ENCODE measurements at places on chromosomes 7 and 10.

- DNase-seq = peak; percentile 70
These were observed 293.4 kb downstream of the GFRA1 start for GRCh38 chr10:115979576-115979975.

- peak; percentile 74 for DNase-seq
These were observed 83.5 kb upstream of the CUX1 start for GRCh38 chr7:101733713-101734475.

DNA sequence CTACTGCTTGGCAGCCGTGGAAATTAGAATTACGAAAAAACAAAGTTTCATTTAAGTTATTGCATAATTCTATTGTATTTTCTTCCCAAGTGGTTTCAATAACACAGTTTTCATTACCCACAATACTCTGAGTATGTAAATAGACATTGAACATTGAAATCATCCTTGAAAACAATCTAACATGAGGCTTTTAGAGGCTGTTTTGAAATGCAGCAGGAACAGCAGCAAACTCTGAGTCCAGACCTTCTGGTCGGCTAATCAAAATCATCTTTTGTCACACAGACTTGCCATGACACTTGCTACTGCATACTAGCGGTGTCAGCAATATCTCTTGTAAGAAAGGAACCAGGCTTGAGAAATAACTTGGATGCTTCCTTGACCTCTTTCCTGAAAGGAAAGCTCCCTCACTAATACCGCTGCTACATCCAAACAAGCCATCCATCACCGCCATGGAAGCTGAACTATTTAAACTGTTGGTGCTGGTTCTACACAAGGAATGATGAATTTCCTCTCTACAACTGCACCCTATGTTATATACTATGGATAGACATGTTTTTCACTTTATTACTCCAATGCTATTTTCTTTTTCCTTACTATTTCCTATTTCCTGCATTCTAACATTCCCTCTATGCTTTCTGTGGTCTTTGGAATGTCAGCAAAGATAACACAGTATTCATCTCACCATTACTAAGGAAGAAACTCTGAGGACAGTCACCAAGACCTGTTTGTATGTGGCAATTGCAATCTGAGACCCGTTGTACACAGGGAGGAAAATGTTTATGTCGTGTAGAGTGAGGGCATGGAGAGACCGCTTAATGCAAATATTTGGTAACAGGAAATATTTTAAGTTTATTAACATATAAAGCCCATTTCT, 130.8 kb downstream of the ITGA8 start:
- no peak for DNase-seq

GRCh38 chr7:70612811-70613210, 519.1 kb upstream of the GALNT17 start:
- no peak for DNase-seq

GRCh38 chr10:131215776-131216175, 95.7 kb downstream of the TCERG1L start:
- no peak for DNase-seq

DNA sequence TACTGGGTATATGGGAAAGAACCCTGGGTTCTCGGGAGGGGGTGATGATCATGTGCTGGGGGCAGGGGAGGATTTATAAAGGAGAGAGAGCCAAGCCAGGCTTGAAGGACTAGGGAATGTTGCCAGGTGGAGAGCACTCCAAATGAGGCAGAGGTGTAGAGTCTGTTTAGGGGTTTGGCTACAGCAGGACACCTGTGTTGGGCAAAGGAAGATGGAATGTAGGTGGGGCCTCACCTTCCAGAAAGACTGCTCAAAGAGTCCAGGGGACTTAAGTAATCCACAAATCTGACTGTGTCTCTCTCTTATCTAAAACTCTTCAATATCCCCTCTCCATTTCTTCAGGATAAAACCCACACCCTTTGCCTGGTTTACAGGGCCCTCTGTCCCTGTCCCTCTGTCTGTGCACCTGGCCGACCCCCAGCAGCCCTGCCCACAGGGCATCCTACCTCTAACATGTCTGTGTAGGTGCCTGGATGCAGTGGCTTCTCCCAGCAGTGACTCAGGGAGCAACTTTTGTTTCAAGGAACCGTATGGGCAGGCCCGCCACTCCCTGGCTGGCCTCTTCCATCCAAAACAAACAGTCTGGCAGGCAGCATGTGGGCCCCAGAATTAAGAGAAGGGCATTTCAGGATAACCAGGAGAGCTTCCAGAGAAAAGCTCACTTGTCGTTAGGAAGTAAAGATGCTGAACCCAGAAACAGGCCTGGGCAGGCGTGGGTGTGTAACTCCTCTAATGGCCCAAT, 10.6 kb upstream of the PLEKHA1 start:
- DNase-seq = no peak

DNA sequence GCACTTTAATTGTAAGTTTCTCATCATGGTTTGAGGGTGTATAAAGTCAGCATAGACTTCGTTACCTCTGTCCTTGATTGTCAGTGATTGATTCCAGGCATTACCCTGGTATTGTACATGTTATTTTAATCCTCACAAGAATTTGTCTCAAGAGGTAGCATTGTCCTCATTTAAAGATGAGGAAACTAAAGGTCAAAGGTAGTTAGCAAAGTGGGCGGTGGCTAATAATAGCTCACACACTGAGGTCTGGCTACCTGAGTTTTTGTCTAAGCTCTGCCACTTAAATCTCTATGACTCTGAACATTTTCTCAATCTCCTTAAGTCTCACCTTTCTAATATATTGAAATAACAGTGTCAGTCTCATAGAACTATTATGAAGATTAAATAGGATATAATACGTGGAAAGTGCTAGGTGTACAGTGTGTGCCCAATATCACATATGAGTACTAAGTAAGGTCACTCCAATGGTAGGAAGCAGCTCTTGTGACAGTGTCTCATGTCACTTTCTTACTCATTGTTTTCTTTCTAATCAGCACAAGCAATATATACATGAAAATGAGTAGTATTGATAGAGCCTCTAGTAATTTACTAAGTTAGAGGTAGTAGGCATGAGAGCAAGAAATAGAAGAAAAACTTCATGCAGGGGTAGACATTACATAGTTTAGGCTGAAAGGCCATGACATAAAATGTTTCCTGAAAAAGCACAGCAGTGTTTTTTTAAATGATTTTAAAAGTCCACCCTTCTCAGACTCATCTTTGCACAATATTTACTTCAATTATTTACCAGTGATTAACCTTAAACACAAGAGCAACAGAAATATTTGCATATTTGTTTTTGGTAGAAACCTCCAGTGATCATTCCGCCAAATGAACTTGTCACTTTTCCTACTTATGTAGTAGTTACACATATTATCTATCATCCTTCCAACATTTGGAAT, 21.0 kb downstream of the AHR start:
- no peak for DNase-seq

GRCh38 chr7:51366172-51366728, 49.6 kb upstream of the COBL start:
- no peak for DNase-seq

GRCh38 chr10:122282253-122282671, 11.2 kb downstream of the BTBD16 start:
- no peak for DNase-seq

GRCh38 chr10:78626471-78626870, 442.3 kb upstream of the ZMIZ1 start:
- DNase-seq = peak; percentile 92

GRCh38 chr10:116124777-116125176, 148.2 kb downstream of the GFRA1 start:
- DNase-seq = no peak

DNA sequence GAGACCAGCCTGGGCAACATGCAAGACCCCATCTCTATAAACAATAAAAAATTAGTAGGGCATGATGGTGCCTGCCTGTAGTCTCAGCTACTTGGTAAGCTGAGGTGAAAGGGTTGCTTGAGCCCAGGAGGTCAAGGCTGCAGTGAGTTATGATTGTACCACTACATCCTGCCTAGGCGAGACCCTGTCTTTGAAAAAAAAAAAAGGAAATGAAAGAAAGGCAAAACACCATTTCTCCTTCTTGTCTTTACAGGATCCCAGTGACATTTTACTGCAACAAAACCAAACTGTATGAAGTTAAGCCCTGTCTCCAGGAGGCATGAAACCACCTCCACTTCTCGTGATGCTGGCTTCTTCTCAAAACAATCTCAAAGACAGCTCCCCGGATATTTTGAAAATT, 29.9 kb upstream of the PBLD start:
- DNase-seq = no peak

- no peak for DNase-seq
These were observed 164.6 kb downstream of the GRK5 start for GRCh38 chr10:119371704-119372663.

DNA sequence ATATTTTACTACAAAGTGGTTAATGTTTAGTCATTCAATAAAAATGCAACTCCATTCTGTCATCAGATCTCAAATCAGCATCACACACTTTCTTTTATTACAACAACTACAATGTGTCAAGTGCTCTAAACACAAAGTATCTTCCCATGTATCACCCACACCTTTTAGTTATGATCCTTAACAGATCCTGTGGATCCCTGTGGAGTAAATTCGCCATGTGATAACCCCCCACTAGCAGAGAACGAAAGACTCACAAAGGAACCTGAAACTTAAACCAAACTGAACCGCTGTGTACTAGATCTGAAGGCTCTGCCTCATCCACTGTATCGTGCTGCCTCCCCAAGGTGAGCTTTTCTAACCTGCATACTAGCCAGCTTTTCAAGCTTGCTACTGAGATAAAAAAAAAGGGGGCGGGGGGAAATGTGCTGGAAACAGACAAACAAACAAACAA, 1.7 kb downstream of the DPY19L1 start:
- peak; percentile 64 for DNase-seq

GRCh38 chr10:48333856-48334255, 27.4 kb downstream of the MAPK8 start:
- no peak for DNase-seq
